Forelimb muscle (tissue), 1 donor: ENCODE measurements at places on chromosomes 7 and 10.

GRCh38 chr7:94394437-94395140, at the start of gene COL1A2:
Gene COL1A2 (plus strand): TSS chr7:94394895. CDS start chr7:94395032, 137 bp downstream.
- DNase-seq: peak; percentile 97

- no peak for DNase-seq
These were observed 393.4 kb upstream of the NFE2L3 start for GRCh38 chr7:25758559-25758958.

- DNase-seq: no peak
These were observed 192.4 kb upstream of the CDCA7L start for GRCh38 chr7:22138106-22138505.

- no peak for DNase-seq
These were observed 171.7 kb downstream of the FAM107B start for GRCh38 chr10:14602807-14603533.

DNA sequence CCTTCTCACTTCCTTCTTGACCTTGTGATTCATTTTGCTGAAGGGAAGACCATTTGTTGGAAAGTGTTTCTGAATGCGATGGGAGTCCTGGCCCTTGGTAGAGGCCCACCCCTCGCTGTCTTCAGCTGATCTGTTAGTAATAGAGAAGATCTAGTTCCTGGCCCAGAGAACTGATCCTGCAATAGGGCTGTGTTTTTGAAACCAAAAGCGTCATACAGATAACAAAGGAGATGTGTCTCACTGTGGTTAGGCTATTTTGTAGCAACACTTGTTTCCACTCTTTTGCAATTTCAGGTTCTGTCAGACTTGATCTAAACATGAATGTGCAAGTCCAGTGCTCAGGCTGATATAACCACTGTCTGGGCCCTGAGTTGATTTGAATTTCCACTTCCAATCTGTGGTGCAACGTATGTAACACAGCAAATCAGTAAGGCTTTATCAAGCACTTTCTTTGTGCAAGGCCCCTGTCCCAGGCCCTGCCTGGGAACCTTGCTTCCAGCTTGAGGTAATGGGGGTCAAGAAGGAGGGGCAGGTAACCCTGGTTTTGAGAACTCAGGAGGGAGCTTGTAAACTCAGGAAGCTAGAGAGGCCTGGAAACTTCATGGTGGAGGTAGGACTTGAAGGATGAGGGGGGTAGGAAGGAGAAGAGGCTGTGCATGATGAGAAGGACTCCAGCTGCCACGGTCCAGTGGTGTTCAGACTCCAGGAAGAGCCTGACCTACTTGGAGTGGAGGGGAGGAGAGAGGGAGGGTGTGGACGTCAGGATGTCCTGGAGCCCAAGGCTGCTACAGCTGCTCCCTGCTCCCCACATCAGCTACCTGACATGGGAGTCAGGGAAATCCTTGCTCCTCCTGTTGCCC, 42.2 kb upstream of the SRGN start:
- DNase-seq: no peak

GRCh38 chr7:36048141-36048901, 104.7 kb upstream of the EEPD1 start:
- DNase-seq: no peak

DNA sequence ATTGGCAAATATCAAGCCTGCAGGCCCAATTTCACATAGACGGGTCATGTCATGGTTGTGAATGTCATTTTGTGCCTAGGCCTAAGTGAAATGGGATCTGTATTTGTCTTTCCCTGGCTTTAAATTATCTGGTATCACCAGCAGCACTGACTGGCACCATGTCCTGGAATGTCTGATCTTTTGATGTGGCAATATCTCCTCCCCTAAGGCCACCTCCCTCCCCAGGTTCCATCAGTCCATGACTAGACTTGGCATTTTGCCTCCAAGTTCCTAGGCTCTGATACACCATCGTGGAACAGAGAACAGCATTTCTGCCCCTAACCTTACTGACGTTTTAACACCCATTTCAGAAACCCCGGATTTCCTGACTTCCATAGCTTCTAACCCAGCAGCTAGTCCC, 513.9 kb downstream of the GALNT17 start:
- no peak for DNase-seq

GRCh38 chr10:61390851-61391250, 62.3 kb downstream of the TMEM26 start:
- DNase-seq: no peak

DNA sequence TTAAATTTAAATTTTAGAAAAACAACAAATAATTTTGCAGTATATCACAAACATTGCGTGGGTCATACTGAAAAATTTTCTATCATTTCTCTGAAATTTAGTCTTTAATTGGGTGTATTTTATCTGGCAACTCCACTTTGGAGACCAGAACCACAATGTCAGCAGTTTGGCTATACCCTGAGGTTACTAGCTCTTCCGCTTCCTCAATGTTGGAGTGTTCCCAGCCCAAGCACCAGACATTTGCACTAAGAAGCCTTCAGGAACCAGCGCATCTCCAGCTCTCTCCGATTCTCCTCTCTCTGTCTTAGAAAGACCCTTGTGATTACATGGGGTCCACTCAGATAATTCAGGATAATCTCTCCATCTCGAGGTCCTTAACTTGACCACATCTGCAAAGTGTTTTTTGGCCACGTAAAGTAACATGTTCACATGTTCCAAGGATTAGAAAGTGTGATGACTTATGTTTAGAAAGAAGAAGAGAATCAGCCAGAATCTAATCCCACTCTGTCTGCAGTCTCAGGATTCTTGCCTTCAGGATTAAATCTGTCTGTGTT, 43.1 kb upstream of the ADRB1 start:
- DNase-seq: no peak

GRCh38 chr7:35487841-35488240, 207.1 kb downstream of the HERPUD2 start:
- DNase-seq: no peak

DNA sequence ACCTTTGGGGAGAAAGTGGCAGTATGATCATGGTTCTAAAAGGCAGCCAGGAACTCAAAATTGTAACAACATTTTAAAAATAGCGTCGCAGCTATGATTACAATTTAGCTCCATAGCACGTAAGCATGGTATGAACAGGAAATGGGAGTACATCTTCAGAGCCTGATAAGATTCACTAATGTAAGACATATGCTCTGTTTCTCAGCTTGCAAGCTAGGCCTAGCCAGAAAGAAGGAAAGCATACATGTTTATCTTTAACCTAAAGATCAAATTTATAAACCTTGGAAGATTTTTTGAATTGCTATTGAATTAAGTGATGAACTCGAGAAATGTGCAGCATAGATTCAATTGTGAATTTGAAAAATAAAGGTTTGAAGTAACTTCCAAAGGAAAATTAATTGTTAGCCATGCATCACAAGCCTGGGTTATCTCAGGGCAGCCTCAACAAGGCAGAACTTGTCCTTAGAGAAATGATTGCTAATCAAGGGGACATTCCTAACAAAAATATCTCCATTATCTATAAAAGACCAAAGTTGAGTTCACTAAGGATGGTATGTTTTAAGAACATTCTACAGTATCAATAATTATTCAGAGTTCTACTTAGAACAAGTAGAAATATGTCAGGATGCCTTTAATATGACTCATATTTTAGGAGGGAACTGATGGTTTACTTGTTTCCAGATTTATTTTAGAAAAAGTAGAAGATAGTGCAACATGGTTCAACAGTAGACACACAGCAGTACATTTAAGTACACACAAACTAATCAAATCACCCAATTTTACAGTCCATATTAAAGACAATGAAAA, 38.8 kb upstream of the SEPTIN7 start:
- DNase-seq: no peak

GRCh38 chr10:91520661-91521060, 110.5 kb downstream of the HECTD2 start:
- peak; percentile 78 for DNase-seq

- DNase-seq: no peak
These were observed 1.0 kb downstream of the ATE1 start for GRCh38 chr10:121926671-121927317.

GRCh38 chr7:15891151-15891881, 204.8 kb upstream of the MEOX2 start:
- peak; percentile 44 for DNase-seq

DNA sequence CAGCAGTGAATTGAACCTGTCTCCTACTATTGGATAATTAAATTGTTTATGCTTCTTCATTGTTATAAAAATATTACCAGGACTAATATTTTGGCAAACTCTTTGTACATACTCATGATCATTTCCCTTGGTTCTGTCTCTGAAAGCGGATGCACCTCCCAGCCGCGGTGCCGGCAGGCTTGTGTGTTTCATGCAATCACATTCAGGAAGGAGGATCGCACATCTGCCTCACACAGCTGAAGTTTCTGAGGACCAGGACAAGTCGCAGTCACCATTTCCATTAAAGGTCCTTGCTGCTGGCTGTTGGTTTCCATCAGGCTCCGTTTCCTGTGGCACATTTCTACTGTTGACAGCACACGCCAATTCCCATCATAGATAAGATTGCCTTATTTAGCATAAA, 117.8 kb upstream of the SHH start:
- DNase-seq: no peak

DNA sequence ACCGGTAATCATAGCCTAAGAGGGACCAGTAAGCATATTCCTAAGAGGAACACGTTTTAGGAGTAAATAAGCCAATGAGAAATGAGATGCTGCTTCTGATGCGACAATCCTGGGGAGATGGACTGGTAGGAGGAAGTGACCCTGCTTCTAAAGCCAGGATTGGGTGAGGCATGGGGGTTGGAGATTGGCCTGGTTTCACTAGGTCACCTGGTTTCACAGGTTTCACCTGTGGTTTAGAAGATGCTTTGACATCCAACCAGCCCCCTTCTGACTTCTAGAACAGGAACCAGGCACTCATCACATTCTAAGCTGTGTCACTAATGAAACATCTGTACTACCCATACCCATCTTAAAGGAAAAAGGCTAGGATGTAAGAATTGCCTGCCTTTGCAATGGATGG, 53.0 kb upstream of the BAMBI start:
- no peak for DNase-seq

DNA sequence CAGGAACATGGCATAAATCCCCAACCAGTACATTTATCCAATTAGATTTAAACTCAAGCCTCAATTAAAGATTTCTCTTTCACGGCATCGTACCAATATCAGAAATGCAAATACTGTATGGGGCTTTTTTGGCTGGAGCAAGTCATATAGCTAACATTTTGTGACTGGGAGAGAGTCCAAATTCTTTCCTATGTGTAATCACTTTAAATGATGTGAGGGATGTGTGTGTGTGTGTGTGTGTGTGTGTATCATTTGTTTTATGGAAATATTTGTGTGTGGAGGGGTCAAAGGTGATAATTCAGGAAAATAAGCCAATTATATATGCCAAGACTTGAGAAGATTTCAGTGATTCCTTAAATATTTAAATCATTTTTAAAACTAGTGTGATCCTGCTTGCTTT, 196.6 kb downstream of the TRIL start:
- no peak for DNase-seq

- no peak for DNase-seq
These were observed 31.3 kb downstream of the PAX2 start for GRCh38 chr10:100776671-100777070.

- no peak for DNase-seq
These were observed 298.2 kb downstream of the GRID1 start for GRCh38 chr10:86068231-86069054.

DNA sequence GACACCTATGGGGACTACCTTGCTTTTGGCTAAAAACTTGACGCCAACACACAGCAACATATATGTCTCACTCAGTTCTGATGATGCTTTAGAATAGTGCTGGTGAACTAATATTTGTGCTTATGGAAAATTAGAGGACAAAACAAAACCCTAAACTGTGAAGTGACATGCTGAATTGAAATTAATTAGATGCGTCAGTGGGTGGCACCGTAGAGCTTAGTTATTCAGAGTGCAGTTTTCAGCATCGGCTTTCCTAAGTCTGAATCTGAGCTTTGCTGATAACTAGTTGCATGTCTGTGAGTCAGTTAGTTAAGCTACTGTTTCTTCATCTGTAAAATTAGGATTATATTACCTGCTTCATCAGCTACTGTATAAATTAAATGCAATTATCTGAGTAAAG, 245.0 kb upstream of the SORCS1 start:
- DNase-seq: no peak

- DNase-seq: no peak
These were observed 74.3 kb downstream of the GFRA1 start for GRCh38 chr10:116198676-116199035.
